Activated CD4-positive, alpha-beta T cell treated with anti-CD3 and anti-CD28 coated beads, Interleukin-2, amount 10 ng/mL, durations not matched to agents 7 days and 5 days (primary cell): ENCODE measurements at places on chromosomes 5 and 9. TPM values are rescaled to one million over a fixed set of nuclear protein-coding genes. Genes with fewer than 3 reads are reported as not detected.
A peak's percentile ranks its signal among the peaks of the same experiment; 100 is the strongest.

The PROB1 gene
- 3.4 TPM for total RNA-seq

DNA sequence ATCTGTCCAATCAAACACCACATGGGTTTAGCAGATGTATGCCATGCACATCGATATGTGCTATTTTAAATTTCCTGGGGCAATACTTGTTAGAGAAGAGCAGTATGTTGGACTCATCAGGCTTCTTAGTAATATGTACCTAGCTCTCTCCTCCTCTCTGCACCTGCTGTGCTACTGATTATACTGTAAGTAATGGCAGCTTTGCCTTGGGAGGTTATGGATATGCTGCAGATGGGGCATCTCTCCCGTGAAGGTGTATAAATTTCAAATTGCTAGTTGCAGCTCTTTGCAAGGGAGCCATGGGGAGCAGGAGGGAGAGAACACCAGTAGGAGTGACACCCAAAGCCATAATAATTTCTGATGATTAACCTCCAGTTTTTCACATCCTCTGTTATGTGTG is 101.5 kb downstream of the SPATA31D1 start:
- DNase-seq = no peak
- no peaks in the 10 kb centered on the region for H3K4me1 ChIP-seq
- no peaks in the 10 kb centered on the region for H3K36me3 ChIP-seq
- H3K4me3 ChIP-seq = no peak overlapping the region
- no peak overlapping the region for H3K27ac ChIP-seq

DNA sequence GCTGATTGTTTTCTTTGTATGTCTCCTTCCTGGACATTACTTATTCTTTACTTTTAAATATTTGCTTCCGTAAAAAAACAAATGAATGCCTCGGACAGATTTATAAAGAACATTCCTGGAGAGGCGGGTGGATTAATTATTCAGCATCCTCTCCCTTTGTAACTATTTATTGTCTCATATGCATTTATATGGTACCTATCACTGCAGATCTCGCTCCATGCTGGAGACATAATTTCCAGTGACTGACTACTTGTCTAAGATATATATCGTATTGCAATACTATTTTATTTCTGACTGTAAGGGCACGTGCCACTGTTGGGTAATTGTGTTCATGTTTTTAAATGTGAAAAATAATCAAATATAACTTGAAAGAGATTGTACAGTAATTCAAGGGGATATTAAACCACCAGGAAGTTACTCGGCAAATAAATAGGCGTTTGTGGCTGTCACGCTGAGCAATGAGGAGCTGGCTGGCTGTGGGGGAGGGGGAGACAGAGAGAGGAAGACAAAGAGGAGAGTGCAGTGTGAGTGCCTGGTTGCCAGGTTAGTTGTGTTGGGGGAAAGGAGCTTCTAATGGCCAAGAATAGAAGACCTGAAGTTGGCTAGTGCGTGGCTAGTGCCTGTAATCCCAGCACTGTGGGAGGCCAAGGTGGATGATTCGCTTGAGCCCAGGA is 131.8 kb upstream of the GABRP start:
- H3K27ac ChIP-seq = no peak overlapping the region
- H3K36me3 ChIP-seq = no peaks in the 10 kb centered on the region
- H3K4me3 ChIP-seq = no peak overlapping the region

The SH3TC2 gene
- not detected for total RNA-seq

- H3K4me1 ChIP-seq = peaks cover 61% of the 10 kb centered on the region
- H3K4me3 ChIP-seq = peak overlapping the region; percentile 92
- H3K27me3 ChIP-seq = peaks cover 4% of the 10 kb centered on the region
- H3K27ac ChIP-seq = peak overlapping the region; percentile 93
Observed at GRCh38 chr9:127937056-127937387, 632 bp downstream of the DPM2 start.
